ENCODE measurements at places on chromosomes 3 and 15. TPM values are rescaled to one million over a fixed set of nuclear protein-coding genes. Genes with fewer than 3 reads are reported as not detected.

KLHL40 gene
- total RNA-seq = not detected

ECE2 gene
- not detected for total RNA-seq

TRAIP gene
- total RNA-seq = 1.4 TPM

PLS1 gene
- total RNA-seq = 0.96 TPM

KBTBD8 gene
- 0.48 TPM for total RNA-seq

SYNM gene
- 0.65 TPM for total RNA-seq

DPPA2 gene
- total RNA-seq = not detected

IGSF10 gene
- total RNA-seq = 3.7 TPM

MYL3 gene
- total RNA-seq = not detected

GPR62 gene
- total RNA-seq = 0.08 TPM

MYO9A gene
- total RNA-seq = 13.1 TPM

ZNF770 gene
- 28.3 TPM for total RNA-seq

GOLGA6A gene
- total RNA-seq = 6.9 TPM

PDE8A gene
- total RNA-seq = 23.8 TPM

TMEM212 gene
- not detected for total RNA-seq

SAMD7 gene
- total RNA-seq = not detected

DUOXA2 gene
- total RNA-seq = not detected

WDR93 gene
- total RNA-seq = under 0.01 TPM

GOLGA6L7 gene
- not detected for total RNA-seq

CLDN18 gene
- not detected for total RNA-seq

KBTBD13 gene
- 0.13 TPM for total RNA-seq

SERINC4 gene
- total RNA-seq = not detected

GPR156 gene
- 0.78 TPM for total RNA-seq

WNT5A gene
- total RNA-seq = 304 TPM

AMIGO3 gene
- total RNA-seq = 0.24 TPM

TICRR gene
- total RNA-seq = 6.3 TPM

CORO2B gene
- 11.9 TPM for total RNA-seq

SNTN gene
- total RNA-seq = not detected

UBE2Q2 gene
- 31.9 TPM for total RNA-seq

TXNRD3 gene
- 6.7 TPM for total RNA-seq

CFAP100 gene
- not detected for total RNA-seq

FOXB1 gene
- total RNA-seq = not detected

LCTL gene
- total RNA-seq = not detected

ABCF3 gene
- 41.2 TPM for total RNA-seq

COMMD2 gene
- 20.6 TPM for total RNA-seq

CA12 gene
- total RNA-seq = 10.3 TPM

EFHB gene
- 1.4 TPM for total RNA-seq

CHRNA3 gene
- total RNA-seq = not detected

CNTN3 gene
- 0.78 TPM for total RNA-seq

C2CD4B gene
- 4.1 TPM for total RNA-seq

NR1I2 gene
- total RNA-seq = not detected

All from epithelial cell of alveolus of lung (primary cell).